ENCODE measurements at places on chromosomes 11 and 22.

- DNase-seq, result no peak
Measured at GRCh38 chr11:12824281-12825041, 150.2 kb downstream of the TEAD1 start.

DNA sequence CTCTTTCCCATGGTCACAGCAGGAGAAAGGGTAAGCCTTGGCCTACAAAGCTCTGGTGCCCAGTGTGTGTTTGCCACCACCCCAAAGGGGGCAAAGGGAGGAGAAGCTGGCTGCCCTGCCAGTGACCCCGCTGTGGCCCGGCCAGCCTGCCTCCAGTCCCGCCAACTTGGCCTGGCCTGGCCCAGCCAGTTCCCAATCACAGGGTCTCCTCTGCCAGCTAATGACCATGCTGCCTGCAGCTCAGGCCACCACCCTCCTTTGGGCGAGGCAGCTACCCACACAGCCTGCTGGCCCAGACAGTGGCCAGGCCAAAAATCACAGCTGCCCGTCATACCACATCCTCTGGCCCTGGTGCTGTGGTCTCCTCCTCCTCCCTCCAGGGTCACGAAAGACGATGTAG lies 5.1 kb downstream of the GDPD5 start:
- DNase-seq, result no peak

- DNase-seq, result no peak
Measured at GRCh38 chr22:31123292-31123602, 481 bp downstream of the INPP5J start.

DNA sequence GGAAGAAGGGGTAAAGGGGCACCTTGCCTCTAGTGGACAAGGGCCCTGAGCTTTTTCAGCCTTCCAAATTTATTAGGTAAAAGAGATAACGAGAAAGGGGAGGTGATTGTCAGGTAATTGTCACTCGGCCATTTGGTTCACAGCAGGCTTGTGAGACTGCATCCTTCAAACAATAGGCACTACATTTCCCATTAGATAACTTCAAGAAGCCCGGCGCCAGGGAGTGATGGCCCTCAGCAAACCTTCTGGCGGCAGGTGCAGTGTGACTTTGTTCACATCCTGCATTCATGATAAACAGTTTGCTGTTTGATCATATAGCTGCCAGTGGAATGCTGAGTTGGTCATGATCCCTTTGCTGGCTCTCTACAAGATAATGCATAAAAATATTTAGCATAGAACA lies 185.1 kb downstream of the CWF19L2 start:
- no peak for DNase-seq

GRCh38 chr11:13042873-13043342 lies 33.8 kb downstream of the RASSF10 start:
- no peak for DNase-seq

GRCh38 chr11:4523666-4524065 lies 21.3 kb upstream of the OR52M1 start:
- DNase-seq, result no peak

DNA sequence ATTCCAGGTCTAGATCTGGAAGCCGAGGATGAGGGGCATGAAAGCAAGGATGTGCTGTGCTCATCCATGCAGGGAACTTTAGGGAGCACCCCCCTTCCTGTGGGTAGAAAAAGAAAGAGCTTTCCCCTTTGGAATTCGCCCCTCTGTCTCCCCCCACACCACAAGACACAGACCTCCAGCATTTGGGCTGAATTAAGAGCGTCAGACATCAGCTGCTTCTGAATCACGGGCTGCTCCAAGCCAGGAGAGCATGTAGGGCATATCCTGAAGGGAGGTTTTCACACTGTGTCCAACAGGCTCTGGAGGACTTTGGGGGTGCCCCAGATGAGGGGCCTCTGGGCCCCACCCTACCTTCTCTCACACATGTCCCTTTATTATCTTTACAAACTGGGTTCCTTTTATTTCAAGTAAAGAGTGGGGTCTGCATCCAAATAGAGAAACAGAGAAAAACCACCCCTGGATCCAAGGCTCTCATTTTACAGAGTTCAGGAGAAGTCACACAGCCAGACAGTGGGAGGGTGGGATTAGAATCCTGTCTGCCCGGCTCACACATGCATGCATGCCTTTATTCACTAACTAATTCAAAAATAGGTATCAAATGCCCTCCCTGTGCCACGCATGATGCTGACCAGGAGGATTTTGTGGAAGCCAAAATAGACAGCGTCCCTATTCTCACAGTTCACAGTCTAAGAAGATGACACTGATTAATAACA lies 52.8 kb downstream of the LRRC32 start:
- no peak for DNase-seq

- no peak for DNase-seq
Measured at GRCh38 chr11:64712430-64713015, 10.5 kb downstream of the NRXN2 start.

GRCh38 chr11:67113231-67113721 lies 5.8 kb upstream of the KDM2A start:
- peak; percentile 27 for DNase-seq

- DNase-seq, result no peak
Measured at GRCh38 chr11:54985731-54986130, 276.2 kb upstream of the TRIM48 start.

DNA sequence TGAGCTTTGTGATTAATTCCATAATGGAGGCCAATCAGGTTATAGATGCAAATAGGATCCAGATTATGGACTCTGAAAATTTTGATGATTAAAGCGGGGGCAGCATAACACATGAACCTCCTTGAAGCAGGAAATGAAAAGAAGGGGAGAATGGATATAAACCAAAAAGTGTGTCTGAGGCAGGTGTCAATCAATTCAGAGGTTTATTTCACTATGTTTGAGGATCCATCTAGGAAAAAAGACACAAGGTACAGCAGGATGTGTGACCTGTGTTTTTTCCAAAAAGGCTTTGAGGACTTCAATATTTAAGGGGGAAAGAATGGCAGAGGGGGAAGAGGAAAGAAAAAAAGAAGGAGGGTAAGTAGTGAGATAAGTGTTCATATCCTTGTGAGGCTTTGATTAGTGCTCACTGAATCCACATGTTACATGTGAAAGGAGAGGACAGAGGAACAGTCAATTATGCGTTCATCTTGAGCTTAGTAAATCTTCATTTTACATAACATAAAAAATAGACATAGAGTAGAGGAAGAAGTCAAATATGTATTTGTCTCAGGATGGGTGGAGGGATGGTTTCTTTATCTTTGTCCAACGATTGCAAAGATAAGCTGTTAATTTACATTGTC lies 34.1 kb downstream of the MS4A2 start:
- no peak for DNase-seq

DNA sequence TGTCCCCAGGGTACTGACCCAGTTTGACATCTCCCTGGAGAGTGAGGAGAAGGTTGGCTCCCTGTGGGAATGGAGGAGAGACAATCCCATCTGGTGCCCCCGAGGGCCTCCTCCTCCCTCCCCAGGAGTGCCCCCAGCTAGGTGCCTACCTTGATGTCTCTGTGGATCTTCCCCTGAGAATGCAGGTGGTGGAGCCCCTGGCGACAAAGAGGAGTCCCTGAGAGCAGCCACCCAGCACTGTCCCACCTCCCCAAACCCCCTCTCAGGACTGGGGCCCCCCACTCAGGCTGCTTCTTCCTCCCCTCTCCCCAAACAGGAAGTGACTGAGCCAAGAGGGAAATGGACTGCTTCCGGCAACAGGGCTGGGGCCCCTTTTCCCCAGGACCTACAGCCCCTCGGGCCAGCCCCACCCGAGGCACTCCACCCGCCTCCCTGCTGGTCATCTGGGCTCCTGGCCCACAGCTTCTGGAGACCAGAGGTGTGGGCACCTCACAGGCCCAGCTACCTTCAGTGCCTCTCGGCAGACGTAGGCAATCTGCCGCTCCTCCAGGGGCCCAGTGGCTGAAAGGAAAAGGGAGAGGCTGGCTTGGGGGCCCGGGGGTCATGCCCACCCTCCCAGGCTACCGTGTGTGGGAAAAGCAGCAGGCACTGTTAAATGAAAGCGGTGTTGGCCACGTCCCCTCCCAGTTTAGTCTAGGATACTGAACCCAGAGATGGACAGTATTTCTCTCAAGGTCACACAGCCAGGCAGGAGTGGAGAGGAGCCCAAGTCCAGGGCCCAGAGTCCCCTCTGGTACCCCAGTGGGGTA lies 1.2 kb downstream of the MAP4K2 start:
- no peak for DNase-seq

- DNase-seq, result no peak
Measured at GRCh38 chr11:22703040-22703439, 36.6 kb downstream of the GAS2 start.

- no peak for DNase-seq
Measured at GRCh38 chr22:30074994-30075393, 5.3 kb upstream of the HORMAD2 start.

DNA sequence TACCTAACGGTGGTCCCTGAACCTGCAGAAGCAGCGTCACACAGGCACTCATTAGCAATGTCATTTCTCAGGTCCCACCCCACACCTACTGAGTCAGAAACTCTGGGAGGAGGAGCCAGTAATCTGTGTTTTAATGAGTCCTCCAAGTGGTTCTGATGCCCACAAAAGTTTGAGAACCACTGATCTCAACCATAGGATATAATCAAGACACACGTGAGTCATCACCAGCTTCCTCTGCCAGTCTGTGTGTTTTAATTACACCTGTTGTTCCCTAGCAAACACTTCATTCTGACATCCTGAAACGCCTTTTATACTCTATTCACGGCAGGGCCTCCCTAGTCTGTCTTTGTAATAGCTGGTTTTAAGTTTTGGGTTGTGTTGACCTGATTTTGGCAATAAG lies 5.8 kb downstream of the TECTA start:
- DNase-seq, result no peak

DNA sequence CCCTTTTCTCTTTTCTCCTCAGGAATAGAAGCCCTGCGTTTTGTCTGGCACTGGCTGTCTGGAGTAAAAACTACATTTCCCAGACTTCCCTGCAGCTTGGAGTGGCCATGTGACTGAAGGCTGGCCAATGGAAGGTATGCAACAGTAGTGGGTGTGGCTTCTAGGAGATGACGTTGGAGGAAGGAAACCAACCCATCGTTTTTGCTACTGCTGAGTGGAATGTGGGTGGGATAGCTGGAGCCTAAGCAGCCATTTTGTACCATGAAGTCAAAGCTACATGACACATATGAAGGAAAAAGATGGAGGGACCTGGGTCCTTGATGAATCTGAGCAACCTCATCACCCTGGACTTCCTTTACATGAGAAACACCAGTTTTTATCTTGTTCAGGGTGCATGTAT lies 19.6 kb downstream of the FGF3 start:
- DNase-seq, result no peak

- no peak for DNase-seq
Measured at GRCh38 chr11:28146123-28146751, 38.0 kb downstream of the METTL15 start.

DNA sequence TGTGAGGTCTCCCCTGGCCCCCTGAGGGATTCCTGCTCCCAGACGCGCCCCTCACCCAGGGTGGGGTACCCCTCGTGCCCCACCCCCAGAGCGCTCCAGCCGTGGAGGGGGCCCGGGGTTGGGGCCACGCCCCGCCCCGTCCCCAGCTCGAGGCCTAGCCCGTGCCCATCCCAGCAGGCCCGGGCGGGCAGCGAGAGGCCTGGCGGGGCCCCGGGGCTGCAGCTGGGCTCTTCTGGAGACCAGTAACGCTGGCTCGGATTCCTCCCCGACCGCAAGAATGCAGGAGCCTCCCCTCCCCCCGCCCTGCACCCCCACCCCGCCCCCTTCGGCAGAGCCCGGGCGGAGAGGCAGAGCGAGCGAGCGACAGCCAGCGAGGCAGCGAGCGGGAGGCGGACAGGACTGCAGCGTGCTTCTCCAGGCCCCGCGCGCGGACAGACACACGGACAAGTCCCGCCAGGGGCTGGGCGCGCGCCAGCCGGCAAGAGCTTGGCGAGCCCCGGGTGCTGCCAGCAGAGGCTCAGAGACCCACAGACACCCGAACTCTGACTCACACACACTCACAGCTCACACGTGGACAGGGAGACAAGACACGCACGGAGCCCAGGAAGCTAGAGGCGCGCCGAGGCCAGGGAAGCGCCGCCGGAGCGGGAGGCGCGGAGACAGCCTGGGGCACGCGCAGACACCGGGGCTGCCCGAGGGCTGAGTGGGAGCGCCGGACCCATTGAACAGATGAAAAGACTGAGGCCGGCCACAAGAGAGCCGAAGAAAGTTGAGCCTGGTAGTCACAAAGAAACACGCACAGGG lies 15.2 kb downstream of the BCL9L start:
- DNase-seq, result peak; percentile 78

GRCh38 chr11:115530752-115531151 lies 26.5 kb upstream of the CADM1 start:
- DNase-seq, result no peak

DNA sequence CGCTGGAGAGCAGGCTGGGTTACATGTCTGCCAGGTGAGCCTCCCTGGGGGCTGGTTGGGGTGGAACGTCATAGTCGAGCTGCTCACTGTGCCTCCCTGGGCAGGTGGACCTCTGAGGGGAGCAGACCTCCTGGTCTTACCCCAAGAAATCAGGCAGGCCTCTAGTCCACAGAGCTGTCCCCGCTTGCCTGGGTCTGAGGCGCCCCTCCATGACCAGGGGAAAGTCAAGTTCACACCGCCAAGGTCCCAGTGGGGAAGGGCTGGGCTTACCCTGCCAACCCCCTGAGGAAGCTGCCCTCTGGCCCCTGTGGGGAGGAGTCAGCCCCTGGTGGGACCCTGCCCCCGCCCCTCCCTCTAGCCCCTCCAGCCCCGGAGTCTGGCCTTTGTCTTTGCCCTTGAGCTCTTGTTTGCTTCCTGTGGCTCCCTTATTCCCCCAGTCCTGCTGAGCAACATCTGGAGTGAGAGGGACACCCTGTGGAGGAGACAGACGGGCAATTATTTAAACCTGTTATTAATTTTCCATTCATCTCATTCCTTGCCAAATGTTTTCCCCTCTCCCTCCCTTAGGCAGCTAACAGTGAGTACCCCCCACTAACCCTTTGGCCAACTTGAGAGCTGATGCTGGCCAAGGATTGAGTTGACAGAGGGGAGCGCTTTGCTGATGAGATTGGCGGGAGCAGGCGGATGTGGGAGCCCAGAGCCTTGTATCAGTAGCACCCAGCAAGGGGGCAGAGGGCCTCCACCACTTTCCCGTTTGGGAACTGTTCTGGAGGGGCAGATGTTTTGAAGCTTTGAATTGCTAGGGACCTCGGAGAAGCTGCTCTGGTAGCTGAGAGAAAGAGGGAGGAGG lies 83.4 kb downstream of the CEP164 start:
- no peak for DNase-seq

DNA sequence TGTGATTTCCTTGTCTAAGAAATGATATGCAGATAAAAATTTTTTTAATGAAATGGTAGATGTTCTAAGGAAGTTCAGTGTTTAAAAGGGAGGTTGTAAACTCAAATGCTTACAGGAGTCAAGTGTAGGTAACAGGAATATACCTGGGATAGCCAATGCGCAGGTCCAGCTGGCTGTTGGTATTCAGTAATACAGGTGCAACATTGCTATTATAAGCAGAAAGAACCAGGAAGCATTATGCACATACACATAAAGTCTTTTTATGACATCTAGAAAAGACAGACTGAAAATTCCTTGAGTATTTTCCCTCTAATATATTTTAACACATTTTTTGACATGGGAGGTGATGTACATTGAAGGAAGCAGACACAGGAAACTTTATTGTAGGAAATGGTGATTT lies 43.6 kb upstream of the B3GNT6 start:
- no peak for DNase-seq

Data from CD4-positive, alpha-beta T cell treated with Interleukin-4 for 4 hours (primary cell).